Activated T-cell treated with anti-CD3 and anti-CD28 coated beads, Interleukin-2, amount 50 U/mL, for 1 hour (primary cell): ENCODE measurements at places on chromosomes 1 and 21.

DNA sequence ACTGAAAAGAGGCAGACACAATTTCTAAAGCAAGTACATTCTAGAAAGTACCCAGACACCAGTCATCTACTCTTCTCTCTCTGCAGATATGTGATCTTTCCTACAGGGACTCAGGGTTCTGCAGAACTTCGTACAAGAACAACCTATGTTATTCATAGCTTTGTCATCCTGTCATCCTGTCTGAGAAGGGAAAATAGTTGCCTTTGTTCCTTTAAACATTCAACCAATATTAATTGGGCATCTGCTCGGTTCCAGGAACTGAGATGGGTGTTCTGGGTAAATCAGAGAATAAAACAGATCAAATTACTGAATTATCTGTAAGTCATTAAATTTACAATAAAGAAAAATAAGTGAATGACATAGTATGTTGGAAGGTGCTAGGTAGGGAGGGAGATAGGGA, 504.9 kb downstream of the MATN1 start:
- DNase-seq, result no peak

DNA sequence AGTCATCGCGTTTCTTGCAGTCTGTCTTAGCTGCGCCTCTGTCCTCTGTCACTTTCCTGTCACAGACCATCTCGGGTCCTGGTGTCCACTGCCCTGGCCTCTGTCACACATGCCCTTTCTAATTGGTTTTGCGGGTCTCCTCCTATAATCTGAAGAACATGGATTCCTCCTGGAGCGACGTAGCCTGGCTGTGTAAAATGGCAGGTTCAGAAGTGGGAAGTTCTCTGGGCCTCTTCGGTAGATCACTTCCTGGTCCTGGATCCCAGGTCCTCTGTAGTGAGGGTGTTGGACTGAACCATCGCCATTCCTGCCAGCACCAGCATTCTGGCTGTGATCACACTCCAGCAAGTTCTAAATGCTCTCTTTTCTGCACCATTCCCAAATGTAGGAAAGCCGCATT, 857 bp downstream of the FAM3B start:
- no peak for DNase-seq

- no peak for DNase-seq
Observed at GRCh38 chr1:60130703-60131102, 57.1 kb upstream of the C1orf87 start.

GRCh38 chr1:206544562-206545257, 37.4 kb downstream of the RASSF5 start:
- peak; percentile 87 for DNase-seq

GRCh38 chr1:232598837-232599177, 31.1 kb downstream of the SIPA1L2 start:
- no peak for DNase-seq

DNA sequence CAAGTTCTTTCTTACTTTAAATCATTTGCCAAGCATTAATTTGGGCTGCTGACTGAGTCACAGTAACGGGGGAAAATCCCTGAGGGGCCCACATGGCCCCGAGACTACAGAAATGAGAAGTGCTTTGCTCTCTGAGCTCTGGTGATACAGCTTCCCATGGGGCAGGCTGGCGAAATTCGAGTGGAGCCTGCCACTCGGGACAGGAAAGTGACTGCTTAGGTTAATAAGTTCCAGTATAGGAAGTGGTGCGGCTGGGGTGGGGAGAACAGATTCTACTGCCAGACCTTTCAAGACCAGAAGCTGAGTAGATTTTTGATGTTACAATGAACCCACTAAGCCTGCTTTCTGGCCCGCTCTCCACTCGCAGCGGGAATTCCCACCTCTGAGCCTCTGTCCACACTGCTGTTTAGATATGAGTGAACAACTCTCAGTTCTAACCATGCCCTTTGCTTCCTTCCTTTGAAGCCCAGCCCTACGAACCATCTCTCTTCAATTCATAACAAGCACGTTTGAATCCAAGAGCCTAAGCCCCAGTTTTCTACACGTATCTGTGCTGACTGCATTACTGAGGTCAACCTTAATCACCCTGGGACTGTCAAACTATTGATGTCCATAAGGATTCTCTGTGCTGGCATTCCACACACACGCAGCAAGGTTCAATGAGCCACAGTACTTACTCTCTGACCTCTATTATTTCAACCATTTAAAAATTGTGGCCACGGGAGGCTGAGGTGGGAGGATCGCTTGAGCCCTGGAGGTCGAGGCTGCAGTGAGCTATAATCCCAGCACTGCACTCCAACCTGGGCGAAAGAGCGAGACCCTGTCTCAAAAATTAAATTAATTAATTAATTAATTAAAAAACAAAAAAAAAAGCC, 9.6 kb downstream of the ZBTB17 start:
- DNase-seq, result peak; percentile 63

DNA sequence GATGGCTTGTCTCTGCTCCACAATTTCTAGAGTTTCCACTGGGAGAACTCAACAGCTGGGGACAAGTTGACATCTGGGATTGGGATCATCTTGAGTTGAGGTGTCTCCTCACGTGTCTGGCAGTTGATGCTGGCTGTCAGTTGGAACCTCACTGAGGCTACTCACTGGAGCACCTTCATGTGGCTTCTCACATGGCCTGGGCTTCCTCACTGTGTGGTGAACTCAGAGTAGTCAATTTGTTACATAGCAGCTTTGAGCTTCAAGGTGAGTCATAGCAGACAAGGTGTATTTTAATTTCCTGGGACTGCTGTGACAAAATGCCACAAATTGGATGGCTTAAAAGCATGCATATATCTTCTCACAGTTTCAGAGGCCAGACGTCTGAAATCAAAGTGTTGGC, 44.0 kb downstream of the NTNG1 start:
- DNase-seq, result no peak

DNA sequence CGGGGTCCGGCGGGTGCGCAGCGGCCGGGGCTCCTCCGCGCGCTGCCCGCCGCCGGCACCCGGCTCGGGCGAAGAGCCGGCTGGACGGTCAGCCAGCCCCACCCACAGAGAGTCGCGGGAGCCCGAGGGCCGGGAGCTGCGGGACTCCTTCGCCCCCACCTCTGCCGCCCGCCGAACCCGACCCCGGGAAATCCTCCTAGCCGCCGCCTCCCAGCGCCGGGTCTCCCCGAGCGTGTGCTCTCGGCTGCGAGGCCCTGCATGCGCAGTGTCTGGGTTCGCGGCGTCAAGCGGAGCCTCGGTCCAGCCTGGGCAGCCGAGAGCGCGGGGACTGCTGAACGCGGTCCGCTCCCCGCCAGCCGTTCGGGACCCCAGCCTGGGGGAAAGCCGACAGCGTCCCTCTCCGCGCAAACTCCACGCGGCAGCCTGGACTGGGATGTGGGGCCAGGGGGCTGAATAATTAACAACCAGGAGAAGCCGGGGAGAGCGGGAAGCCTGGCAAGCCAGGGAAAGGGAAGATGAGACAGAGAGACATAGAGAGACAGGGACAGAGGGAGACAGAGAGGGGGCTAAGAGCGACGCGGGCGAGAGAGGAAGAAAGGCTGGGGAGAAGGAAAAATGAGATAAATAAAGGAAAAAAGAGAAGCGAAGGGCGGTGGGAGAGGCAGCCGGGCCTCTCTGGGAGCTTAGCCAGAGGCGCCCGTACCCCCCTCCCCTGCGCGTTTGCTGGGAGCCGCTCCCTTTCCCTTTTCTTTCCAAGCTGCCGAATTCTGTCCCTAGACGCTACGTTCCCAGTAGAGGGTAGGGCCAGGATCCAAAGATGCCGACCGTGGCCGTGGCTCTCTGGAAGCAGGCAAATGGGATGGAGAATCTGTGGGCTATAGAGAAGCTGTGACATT, 64.2 kb downstream of the MEF2D start:
- DNase-seq, result no peak

GRCh38 chr1:158019171-158019868, 25.9 kb downstream of the KIRREL1 start:
- DNase-seq, result no peak

DNA sequence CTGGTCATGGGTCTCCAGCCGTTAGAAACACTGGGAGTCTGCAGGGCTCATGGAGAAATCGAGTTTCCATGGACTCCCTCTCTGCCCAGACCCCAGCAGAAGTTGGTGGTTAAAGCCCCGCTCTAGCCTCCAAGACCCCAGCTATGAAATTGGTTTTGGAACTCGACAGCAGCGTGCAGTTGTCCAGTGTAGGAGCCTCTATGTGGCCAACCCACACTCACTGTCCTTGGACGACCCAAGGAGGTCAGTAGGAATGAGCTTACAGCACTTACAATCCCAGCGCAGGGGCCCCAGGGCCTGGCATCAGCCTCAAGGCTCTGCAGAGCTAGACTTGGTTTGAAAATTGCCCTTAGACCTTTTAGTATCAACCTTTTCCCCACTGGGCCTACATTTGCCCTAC, 3.2 kb upstream of the PRDM16 start:
- no peak for DNase-seq

DNA sequence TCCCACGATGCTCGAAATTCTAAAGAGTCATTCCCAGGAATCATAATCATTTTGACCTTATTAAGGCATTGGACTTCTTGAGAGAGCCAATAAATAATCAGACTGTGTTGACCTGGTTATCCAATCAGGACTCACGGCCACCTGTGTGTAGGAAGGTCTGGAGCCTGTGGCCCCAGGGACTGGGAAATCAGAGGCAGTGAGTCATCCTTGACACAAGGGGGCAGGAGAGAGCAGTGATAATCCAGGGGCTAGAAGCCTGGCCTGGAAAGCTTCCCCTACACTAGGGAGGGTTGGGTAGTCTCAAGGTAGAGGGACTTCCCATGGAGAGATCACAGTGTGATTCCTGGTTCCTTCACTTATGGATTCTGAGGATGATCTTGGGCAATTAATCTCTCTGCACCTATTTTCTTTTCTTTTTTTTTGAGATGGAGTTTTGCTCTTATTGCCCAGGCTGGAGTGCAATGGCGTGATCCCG, 4.7 kb downstream of the MR1 start:
- DNase-seq, result peak; percentile 58

DNA sequence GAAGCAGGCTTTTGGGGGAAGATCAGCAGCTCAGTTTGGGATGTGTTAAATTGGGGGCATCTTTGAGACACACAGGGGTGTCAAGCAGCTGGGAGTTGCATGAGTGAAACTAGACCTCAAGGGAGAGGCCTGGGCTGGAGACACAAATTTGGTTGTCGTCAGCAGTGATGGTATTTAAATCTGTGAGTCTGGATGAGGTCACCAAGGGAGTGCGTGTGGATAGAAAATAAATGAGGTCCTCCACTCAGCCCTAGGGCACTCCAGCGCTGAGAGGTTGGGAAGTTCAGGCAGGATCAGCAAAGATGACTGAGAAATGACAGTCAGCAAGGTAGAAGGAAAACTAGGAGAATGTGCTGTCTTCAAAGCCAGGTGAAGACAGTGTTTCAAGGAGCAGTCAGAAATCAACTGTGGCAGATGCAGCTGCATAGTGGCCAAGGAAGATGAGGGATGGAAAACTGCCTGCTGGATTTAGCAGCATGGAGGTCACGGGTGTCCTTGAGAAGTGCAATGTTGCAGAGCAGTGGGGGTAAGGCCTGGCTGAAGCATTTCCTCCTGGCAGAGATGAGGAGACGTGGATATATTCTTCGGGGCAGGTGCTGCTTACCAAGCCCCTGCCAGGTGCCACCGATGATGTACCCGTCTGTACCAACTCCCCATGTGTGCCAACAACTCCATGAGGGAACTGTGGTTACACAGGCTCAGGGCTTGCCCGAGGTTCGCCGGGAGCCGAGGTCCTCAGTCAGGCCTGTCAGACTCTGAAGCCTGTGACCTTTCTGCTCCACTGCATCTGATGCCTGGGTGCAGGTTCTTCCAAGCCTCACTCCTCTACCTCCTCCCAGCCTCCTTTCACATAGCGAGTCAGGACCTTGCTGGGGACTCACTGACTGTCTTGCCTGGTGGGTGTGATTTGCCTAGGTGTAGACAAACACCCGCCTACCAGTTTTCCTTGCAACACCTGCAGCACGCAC, 11.3 kb downstream of the MAP7D1 start:
- DNase-seq, result no peak

GRCh38 chr1:210830034-210831028, 303.6 kb downstream of the KCNH1 start:
- no peak for DNase-seq

DNA sequence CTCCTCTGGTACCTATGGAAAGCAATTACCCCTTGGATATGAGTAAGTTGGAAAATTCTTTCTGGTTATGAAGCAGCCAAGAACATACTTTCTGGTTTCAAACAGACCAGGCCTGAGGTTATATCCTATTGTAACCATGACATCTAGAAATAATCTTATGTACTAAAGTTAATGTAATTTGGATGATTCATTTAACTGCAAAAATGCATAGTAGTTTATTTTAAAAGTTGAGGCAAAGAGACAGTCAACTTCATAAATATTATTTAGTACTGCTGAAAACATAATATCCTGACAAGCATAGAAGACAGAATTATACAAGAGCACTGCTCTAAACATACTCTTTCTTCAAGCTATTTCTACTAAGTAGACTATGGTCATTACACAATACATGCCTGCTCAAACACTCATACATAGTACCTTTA, 25.5 kb downstream of the ODF2L start:
- DNase-seq, result no peak

GRCh38 chr1:101314244-101314643, 77.4 kb downstream of the S1PR1 start:
- DNase-seq, result no peak

- DNase-seq, result no peak
Observed at GRCh38 chr21:45835301-45836267, 146.0 kb upstream of the COL6A1 start.

DNA sequence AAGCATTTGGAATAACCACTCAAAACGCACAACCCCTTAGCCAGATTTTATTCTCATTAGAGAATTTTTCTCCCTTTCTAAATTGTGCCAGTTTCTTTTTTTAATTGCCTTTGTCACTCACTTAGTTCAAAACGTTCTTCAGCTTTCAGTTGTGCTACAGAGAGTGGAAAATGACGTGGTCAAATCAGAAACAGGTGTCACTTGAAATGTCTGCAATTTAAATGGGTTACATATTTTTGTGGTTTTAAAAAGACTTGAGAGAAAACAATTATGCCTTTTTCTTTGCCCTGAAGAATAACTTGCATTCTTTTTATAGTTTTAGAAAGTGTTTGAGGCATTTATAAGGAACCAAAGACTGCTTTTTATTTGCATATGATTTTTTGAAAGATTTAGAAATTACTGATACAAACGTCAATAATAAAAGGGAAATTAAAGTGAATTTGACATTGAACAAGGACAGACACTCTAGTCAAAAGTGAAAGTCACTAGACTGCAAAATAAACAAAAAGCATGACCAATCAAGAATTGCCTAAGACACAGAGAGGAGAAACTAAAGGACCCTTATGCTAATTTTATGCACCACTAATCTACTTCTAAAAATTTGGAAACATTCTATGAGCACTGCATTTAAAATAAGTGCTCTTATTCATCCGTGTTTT, 191.0 kb downstream of the TPR start:
- DNase-seq, result no peak

- no peak for DNase-seq
Observed at GRCh38 chr21:44905728-44906090, 15.0 kb downstream of the ITGB2 start.

DNA sequence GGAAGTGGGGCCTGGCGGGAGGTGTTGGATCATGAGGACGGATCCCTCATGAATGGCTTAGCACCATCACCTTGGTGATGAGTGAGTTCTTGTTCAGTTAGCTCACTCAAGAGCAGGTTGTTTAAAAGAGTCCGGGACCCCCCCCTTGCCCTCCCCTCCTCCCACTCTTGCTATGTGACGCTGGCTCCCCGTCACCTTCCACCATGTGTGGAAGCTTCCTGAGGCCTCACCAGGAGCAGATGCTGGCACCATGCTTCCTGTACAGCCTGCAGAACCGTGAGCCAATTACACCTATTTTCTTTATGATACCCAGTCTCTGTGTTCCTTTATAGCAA, 3.0 kb upstream of the SLC19A1 start:
- no peak for DNase-seq
